ENCODE measurements at places on chromosomes 5 and 9.

DNA sequence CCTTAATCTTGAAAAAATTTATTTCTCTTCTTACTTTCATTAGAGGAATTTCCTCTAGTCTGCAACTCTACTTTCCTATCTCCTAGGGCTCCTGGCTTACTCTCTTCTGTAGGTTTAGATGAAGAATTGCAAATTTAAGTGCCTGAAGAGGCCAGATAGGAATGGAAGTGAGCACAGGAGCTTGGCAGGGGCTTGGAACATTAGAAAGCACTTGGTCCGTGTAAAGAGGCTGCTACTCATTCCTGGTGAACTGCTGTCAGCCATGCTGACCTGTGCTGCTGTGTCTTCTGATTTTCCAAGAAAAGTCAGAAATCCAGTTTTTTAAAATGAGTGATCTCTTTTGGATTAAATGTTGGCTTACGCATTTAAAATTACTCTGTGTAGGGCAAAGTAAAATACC, 210.9 kb upstream of the CLINT1 start:
- no peak for DNase-seq

GRCh38 chr9:134533850-134534588, 107.6 kb upstream of the COL5A1 start:
- no peak for DNase-seq

DNA sequence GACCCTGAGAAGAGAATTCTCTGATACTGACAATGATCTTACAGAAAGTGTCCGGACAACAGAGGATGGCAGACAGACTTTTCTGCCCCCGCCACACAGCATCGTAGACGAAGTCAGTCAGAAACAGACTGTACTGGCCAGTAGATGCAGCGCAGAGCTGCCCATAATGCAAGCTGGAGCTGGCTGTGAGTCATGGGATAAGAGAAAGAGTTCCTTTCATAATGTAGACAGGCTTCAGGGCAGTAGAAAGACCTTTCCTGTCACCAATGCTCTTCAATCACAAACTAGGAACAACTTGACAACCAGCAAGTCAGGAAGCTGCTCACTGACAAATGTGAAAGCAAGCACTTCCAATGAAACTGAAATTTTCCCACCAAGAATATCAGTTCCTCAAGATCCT, 5.1 kb downstream of the SPATA31D1 start:
- no peak for DNase-seq

GRCh38 chr9:18798508-18799290, 234.3 kb downstream of the SAXO1 start:
- no peak for DNase-seq

DNA sequence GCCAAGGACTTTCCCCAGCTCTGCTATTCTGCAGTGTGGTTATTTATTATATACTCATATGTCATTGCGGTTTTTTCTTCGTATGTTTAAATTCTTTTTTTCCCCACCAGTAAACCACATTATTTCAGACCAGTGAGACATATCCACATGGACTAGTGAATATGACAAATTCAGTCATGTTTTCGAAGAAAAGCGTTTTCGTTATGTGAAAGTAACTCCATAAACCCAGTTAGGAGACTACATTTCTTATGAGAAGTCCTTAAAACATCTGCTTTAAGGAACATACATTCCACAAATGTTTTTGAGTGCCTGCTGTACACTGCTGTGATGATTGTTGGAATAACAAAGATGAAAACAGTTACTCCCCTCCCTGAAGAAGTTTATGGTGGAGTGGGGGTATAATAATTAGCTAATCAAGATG, 591.8 kb upstream of the CLINT1 start:
- DNase-seq, result no peak

GRCh38 chr5:58505971-58506640, 14.9 kb downstream of the GAPT start:
- DNase-seq, result no peak

GRCh38 chr5:68446487-68446894, 230.9 kb downstream of the PIK3R1 start:
- DNase-seq, result no peak

DNA sequence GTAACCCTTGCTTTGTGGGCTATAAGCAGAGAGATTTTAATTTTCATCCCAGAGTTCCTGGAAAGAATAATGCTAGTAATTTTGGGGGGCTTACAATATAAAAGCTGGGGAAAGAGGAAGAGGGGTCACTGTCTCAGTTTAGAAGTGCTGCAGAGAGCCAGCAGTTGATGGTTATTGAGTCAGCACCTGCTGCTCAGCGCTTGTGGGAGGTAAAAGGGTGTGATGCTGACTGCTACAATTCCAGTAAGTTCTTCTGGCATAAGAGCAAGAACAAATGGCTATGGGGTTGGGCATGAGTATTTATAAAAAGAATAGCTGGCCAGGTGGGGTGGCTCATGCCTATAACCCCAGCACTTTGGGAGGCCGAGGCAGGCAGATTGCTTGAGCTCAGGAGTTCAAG, 88.5 kb downstream of the MAST4 start:
- no peak for DNase-seq

- no peak for DNase-seq
These were observed 566.6 kb upstream of the TUSC1 start for GRCh38 chr9:26244661-26245451.

GRCh38 chr9:31697956-31698355, 686.5 kb upstream of the ACO1 start:
- DNase-seq, result no peak

DNA sequence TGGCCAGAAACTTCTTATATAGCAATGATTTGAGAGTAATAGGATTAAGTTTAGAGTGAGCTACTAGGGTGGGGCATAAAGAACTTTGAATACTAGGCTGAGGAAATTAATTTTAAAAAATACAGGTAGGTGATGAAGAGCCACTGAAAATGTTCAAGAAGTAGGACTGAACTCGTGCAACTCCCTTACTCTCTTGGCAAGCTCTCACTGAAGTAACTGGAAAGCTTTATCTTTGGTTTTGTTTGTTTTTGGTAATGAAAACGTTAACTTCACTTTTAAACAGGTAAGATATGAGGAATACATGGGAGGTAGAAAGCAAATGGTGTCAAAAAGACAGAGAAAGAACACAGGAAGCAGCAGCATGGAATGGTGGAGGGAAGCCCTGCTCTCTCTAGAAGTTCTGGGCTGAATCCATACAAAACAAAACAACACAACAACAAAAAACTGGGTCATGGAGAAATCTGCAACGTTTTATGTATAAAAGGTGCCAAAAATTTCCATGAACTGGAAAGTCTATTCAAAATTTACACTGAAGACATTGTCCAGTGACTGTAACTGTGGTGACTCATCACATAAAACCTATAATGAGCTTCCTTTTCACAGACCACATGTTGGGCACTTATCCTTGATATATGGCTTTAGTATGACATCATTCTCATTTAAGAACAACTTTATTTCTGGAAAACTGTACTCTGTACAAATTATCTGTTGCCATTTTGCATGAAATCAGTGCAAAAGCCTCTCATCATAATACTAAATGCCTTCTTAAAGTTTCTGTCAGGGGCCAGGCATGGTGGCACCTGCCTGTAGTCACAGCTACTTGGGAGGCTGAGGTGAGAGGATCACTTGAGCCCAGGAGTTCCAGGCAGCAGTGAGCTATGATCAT, 91.2 kb upstream of the CHD1 start:
- DNase-seq, result peak; percentile 65

GRCh38 chr5:108830705-108831276, 83.1 kb downstream of the FER start:
- no peak for DNase-seq

DNA sequence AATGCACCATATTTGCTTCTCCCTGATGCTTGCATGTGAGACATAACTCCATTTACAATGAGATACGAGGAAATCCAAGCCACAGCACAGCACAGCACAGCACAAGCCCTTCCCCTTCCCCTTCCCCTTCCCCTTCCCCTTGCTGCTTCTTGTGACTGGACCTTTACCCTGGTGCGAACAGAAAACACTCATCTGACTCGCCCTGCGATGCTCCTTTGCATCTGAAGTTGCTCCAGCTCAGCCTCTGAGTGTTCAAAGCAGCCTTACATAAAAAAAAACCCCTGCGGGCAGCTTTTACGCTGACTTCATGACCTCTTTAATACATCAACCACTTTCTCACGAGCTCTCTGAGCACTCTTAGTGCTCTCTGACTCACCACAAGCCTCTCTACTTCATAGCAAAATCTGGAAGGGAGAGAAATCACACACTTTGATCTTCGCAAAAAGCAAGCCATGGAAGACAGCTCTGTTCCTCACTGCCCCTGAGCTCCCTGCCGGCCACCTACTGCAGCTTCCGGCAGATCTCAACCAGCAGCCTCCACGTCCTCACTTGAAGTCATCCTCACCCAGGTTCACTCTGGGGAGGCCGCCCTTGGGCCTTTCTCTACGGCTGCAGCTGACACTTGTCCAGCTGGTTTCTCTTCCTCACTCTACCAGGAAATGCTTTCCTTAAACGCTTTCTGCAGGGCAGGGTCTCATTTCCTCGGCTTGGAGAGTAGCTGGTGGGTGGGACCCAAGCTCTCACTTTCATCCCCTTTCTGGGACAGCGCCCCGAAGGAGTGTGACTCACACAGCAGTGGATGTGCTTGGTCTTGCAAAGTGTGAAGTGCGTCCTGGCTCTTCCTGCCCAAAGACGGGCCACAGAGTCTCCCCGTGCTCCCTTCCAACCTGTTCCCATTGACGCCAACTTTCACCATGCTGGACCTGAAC, 5.3 kb downstream of the SLC34A1 start:
- DNase-seq, result no peak

- DNase-seq, result no peak
These were observed 76.3 kb downstream of the TMEM167A start for GRCh38 chr5:83000922-83001321.

DNA sequence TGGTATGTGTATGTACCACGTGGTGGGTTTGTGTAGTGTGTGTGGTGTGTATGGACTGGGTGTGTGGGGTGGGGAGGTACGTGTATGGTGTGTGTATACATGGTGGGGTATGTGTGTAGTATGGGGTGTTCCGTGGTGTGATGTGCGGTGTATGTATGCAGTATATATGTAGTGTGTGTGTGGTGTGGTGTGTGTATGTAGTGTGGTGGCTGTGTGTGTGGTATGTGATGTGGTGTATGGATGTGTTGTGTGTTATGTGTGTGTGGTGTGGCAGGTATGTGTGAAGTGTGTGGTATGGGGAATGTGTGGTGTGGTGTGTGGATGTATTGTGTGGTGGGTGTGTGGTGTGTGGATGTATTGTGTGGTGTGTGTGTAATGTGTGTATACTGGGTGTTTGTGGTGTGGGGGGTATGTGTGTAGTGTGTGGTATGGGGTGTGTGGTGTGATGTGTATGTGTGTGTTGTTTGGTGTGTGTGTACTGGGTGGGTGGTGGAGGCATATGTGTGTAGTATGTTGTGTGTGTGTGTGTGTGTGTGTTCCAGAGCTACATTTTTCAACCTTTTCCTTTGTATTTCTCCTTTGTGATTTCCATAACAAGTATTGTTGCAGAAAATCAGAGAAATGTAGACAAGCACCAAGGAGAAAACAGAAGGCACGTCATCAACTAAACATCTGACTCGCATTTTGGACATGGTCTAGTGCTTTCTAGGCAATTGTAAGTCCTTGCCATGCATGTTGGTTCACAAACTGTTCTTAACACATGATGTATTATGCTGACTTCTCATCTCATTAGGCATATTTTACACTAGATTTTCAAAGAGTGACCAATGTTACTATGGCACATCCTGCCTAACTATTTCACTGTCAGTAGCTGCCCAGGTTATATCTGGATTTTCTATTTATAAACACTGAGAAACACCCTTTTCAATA, 13.2 kb downstream of the SEMA4D start:
- DNase-seq, result no peak

GRCh38 chr9:72352911-72353388, 12.1 kb downstream of the ZFAND5 start:
- no peak for DNase-seq

- no peak for DNase-seq
These were observed 6.1 kb upstream of the AJM1 start for GRCh38 chr9:136835932-136836904.

- DNase-seq, result peak; percentile 60
These were observed 23.8 kb upstream of the ZNF622 start for GRCh38 chr5:16489322-16489791.

DNA sequence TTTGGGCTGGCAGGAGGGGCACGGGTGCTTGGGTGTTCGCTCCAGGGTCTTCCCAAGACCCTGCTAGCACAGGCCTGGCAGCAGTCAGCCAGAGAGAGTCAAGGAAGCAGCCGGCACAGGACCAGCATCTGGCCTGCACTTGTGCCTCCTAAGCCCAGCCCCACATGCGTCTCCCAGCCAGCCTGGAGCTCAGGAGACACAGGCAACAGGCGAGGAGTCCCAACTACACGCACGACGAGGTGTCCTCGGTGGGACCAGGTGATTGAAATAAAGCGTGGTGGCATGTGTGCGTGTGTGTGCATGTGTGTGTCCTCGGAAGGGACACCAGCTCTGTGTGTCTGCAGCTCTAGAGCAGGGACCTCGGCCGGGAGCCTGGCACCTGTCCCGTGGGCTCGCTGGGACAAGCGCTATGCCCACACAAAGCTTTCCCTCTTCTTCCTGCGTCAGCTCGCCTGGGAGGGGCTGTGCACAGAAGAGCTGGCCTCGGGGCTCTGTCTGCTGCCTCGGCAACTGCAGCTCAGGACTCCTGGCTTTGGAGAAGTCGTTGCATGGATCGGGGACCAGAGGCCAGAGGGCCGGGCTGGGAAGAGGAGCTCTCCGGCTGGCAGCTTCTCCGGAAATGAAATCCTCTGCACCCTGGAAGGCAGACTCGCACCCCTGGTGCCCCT, 14.7 kb upstream of the SLC9A3 start:
- DNase-seq, result no peak

DNA sequence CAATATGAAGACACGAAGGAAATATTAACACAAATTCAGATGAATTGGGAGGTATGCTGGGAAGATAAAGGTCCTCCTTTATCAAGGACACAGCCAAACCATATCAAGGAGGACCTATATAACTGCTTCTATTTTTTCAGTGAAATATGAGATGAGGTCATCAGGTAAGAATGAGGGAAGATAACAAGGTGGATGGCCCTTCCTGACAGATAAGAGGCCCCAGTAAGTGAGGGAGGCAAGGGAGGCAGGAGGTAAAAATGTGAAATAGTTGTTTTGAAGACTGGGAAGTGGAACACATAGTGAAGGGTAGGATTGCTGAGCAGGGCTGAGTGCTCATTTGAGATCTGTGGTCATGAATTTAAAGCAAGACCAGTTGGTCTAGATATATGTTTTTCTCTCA, 60.0 kb upstream of the FOXE1 start:
- no peak for DNase-seq

DNA sequence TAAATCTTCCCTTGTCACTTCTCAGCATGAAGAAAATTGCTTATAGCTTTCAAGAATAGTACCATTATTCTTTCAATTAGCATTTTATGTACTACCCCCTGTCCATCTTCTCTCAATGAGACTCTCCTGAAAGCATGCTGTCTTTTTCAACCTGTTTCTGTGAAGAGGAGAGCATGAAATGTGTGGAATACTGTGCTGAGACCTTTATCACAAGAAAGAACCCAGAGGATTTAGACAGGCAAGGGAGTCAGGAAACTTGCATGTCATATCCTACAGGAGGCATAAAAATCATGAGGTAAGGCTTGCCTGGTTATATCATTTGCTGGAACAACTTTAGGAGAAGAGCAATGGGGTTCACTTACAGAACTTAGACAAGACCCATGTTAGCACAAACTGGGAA, 56.7 kb upstream of the LPAR1 start:
- DNase-seq, result no peak

Measured in SW 1271 (cell line).